ENCODE measurements at places on chromosomes 4 and X. TPM values are rescaled to one million over a fixed set of nuclear protein-coding genes. Genes with fewer than 3 reads are reported as not detected.

DNA sequence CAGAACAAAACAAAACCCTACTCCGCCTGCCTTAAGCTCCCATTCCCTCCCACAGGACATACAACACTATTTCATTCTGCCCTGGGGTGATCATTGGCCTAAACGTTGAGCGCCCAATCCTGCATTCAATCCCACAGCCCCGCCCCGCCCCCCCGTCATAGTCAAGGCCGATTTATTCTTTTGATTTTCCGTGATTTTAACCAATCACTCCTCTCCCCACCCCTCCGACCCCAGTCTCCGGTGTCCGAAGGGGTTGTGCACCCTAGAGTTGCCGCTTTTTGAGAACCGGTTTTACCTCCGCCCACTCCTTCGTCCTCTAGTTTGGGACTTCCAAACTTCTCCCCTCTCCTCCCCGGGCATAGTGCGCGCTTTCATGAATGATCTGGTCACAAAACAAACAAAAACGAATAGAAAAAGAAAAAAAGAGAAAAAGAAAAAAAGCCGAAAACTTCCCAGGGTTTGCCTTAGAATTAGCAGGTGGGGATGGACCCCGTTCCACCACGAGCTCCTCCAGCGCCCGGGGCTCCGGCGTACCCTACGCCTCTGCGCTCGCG is 446 bp upstream of the UBE2A start:
- peak; percentile 9 for DNase-seq

The MAGEB18 gene
- total RNA-seq: not detected

- DNase-seq: no peak
These were observed 163.5 kb downstream of the PPP3CA start for GRCh38 chr4:101183666-101184373.

GRCh38 chrX:71935476-71935875 is 24.8 kb downstream of the NHSL2 start:
- peak; percentile 77 for DNase-seq

GRCh38 chrX:12867685-12868084 is 813 bp downstream of the TLR7 start:
- DNase-seq: no peak

DNA sequence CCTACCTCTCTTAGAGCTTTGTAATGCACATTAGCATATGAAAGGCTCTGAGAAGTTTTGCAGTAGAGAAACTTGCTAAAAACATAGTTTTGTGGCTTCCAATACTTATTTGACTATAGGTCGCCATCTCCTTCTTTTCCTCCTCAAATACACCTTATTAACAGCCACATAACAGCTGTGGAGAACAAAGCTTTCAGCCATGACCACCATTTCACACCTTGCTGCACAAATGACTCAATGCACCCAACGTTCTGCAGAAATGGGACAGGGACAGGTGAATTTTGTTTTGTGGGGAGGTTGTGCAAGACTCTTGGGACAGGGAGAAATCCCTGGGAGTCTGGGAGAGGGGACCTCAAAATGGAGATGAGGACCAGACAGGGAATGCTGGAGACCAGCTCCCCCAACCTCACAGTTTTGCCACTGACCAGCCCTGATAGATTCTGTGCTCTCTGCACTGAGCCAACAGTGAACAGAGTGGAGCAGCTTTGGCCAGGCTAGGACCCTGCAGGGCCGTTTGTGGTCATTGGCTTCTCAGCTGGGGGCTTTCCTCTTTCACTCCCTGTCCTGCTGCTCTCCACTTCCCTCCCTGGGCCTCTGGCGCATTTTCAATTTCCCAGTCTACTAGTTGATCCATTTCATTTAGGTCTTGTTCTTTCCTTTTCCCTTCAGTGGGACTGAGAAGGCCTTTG is 16.6 kb downstream of the FRMPD3 start:
- DNase-seq: no peak

The SYNPO2 gene
- total RNA-seq: not detected

The TFE3 gene
- 27.3 TPM for total RNA-seq

The MYL5 gene
- total RNA-seq: 4.5 TPM

DNA sequence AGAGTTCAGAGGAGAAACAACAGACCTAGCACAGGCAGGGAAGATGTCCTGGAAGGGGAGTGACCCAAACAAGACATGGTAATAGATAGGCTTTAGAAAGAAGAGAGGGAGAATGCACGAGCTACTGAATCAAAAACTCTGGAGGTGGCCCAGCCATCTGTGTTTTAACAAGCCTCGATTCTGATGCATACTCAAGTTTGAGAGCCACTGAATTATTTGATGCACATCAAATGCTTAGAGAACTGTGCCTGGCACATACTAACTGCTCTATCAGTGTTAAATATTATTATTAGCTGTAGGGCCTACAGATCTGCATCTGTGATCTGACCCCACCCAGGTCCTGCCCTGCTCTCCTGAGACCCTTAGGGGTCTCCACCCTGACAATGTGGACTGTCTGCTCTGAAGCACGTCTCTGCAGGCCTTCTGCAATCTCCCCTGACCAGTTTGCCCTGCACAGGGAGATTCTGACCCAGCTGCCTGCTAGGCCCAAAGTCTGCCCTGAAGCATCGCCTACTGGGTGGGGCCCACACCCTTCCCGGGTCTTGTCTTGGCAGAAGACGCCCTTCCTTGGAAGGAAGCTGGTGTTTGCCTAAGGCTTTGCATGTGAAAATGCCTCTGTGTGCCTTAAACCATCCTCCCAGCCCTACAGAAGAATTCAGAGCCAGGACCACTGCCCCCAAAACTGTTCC is 201.5 kb upstream of the KLF3 start:
- DNase-seq: no peak

DNA sequence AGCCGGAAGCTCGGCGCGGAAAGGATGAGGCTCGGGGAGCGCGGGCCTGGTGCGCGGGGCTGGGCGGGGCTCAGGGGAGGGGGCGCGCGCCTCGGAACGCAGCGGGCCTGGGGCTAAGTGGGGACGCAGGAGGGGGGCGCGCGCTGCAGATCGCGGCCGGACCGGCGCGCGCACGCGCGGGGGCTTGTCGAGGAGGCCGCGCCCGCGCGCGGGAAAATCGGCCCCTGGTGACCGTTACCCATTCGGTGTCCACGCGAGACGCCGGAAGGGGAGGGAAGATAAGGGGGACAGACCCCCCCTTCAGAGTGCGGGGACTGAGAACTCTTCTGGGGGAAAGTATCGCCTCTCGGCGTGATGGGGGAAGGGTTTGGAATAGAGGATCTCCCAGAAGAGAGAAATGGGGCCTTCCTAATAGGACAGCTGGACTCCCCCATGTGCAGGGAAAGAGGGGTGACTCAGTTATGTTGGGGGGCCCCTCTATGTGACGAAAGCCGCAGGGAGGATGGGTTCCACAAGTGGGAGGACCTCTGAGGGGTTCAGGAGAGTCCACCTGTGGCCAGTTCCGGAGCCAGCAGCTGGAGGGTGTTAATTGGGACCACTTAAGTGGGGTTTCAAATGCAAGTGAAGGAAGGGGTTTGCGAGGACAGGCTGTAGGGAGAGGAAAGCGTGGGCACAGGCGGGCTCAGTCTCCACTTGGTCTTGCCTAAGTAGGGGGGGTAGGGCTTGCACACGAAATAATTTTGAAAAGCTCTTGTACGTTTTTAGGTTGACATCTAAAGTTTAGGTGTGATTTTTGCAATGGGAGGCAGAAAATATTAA is 584 bp downstream of the SUV39H1 start:
- no peak for DNase-seq

- no peak for DNase-seq
These were observed 4.1 kb upstream of the CPLX1 start for GRCh38 chr4:829761-830600.

- DNase-seq: no peak
These were observed 62.9 kb downstream of the ELOVL6 start for GRCh38 chr4:110135523-110135922.

DNA sequence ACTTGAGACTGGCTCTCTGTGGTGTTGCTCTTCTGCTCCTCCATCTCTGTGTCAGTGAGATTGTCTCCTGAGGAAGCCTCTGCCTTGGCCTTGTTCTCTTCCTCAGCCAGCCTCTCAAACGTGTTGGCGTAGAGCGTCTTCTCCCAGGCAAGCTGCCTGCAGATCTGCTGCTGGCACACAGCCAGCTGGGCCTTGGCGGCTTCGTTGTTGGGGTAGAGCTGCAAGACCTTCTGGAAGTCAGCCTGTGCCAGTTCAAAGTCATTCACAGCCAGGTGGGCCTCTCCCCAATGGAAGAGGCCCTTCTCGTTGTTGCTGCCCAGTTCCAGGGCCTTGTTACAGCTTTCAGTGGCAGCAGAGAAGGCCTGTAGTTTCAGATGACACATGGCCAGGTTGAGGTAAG is 159.1 kb downstream of the NDST3 start:
- DNase-seq: peak; percentile 69

The KIF4A gene
- total RNA-seq: 33.4 TPM

Measured in G401 (cell line).